Tongue (tissue), 3 donors: ENCODE measurements at places on chromosomes 3 and 15. TPM values are rescaled to one million over a fixed set of nuclear protein-coding genes. Genes with fewer than 3 reads are reported as not detected.

Gene MME
- total RNA-seq = 11.5 TPM

Gene THPO
- total RNA-seq = not detected

Gene CCRL2
- total RNA-seq = 3.7 TPM

Gene GRK7
- not detected for total RNA-seq

Gene HESX1
- 1.5 TPM for total RNA-seq

Gene NEK10
- 40.5 TPM for total RNA-seq

Gene ATP13A4
- total RNA-seq = 32.7 TPM

Gene SPESP1
- total RNA-seq = 1.8 TPM

Gene PTX3
- 3.5 TPM for total RNA-seq

Gene ZNF445
- 23.4 TPM for total RNA-seq

Gene CSTA
- total RNA-seq = 17.0 TPM

Gene VGLL3
- total RNA-seq = 30.6 TPM

Gene SLC22A13
- 0.51 TPM for total RNA-seq

Gene PTH1R
- total RNA-seq = 6.5 TPM

Gene ACSBG1
- 1.5 TPM for total RNA-seq

Gene ITGA11
- total RNA-seq = 6.3 TPM

Gene TMC3
- not detected for total RNA-seq

Gene TMED3
- 41.3 TPM for total RNA-seq

Gene CLDN18
- total RNA-seq = 0.62 TPM

Gene SUSD5
- 3.5 TPM for total RNA-seq
